ENCODE measurements at places on chromosomes 5 and 9.

- no peak for DNase-seq
Observed at GRCh38 chr9:113187929-113188595, 33.0 kb downstream of the FKBP15 start.

- DNase-seq: no peak
Observed at GRCh38 chr9:71562140-71562539, 206.2 kb downstream of the CEMIP2 start.

GRCh38 chr5:146446861-146447733 lies at the start of gene TCERG1:
TCERG1 (plus strand) TSS chr5:146447333; CDS start chr5:146447350, 17 bp downstream.
- peak; percentile 97 for DNase-seq

DNA sequence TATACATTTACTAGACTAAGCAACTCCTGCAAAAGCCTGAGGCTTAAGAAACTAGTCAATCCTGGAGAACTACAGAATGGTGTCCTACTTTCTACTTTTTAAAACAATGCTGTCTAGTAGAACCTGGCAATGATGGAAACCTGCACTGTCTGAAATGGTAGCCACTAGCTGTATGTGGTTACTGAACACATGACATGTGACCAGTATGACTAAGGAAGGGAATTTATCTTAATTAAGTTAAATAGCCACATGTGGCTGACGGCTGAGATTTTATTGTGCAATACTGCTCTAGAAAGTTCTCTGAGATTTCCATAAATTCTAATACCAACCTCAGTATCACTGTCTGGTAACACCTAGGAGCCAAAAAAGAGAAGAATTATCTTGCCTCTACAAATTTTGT lies 44.9 kb upstream of the RAPGEF6 start:
- no peak for DNase-seq

GRCh38 chr5:126462239-126463014 lies 39.2 kb downstream of the GRAMD2B start:
- no peak for DNase-seq

GRCh38 chr9:96137671-96138429 lies 164.1 kb downstream of the HSD17B3 start:
- DNase-seq: no peak

DNA sequence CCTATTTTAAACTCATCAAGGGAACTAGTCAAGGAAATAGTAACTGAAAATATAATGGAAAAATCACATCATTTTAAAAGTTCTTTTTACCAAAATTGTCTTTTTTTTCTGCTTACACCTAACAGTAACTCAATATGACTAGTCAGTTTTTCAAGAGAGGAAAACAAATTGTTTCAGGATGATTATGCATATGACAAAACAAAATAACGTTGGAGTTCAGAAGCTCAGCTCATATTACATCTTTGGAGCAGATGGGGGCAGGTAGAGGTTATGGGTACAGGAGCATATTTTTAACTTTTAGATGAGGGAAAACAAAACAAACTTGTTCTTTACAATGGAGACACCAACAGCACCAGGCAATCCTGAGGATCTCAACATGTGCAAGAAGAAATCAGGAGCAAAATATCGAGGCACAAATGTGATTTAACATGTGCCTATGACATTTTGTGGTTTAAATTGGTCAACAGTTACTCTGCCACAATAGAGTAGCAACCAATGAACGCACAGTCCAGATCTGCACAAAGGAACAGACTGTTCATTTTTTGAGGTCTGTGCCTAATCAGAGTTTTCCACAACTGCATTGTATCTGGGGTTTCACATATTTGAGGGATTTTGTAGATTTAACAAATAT lies 659.0 kb downstream of the ANXA1 start:
- no peak for DNase-seq

- DNase-seq: no peak
Observed at GRCh38 chr9:131303381-131304321, 14.1 kb downstream of the PLPP7 start.

- DNase-seq: no peak
Observed at GRCh38 chr5:136207631-136208030, 14.7 kb upstream of the SMIM32 start.

DNA sequence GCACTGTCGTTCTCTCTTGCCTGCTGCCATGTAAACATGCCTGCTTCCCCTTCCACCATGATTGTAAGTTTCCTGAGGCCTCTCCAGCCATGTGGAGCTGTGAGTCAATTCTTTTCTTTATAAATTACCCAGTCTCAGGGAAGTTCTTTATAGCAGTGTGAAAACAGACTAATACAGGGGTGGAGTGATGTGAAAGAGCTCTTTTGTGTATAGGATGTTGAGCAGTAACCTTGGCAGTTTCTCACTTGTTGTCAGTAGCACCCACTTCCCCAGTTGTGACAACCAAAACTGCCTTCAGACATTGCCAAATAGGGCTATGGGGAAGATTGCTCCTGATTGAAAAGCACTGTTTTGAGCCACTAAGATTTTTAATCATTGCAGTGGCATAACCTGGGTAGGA lies 552.2 kb upstream of the ZNF462 start:
- no peak for DNase-seq

- no peak for DNase-seq
Observed at GRCh38 chr5:122984425-122984824, 52.1 kb downstream of the PPIC start.

- no peak for DNase-seq
Observed at GRCh38 chr5:59132131-59132530, 549.3 kb downstream of the RAB3C start.

DNA sequence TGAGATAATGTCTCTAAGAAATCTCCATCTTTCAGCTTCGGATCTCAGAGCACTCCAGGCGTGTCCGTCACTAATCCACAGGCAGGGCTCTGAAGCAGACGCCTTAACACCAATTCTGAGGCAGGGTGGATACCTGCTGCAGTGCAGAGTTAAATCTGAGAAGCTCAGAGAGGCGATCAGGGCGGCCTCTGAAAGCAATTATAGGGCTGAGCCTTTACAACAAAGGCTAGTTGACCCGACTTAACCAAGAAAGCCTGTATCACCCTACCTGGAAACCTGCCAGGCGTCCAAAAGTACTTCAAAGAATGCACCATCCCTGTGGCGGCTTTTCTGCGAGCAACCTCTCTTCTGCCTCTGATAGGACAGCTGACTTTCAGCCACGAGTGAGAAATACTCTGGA lies 134.8 kb upstream of the MSX2 start:
- DNase-seq: no peak

Data from activated CD4-positive, alpha-beta T cell treated with anti-CD3 and anti-CD28 coated beads, Interleukin-2, amount 50 U/mL, for 1 hour (primary cell).